ENCODE measurements at places on chromosomes 16 and 17.

- DNase-seq: no peak
Measured at GRCh38 chr16:69820926-69821541, 58.9 kb downstream of the WWP2 start.

GRCh38 chr17:63151941-63152523 is 186.0 kb downstream of the TANC2 start:
- no peak for DNase-seq

- DNase-seq: no peak
Measured at GRCh38 chr17:12489325-12489724, 176.4 kb upstream of the MYOCD start.

- DNase-seq: no peak
Measured at GRCh38 chr17:10081571-10082169, 116.7 kb downstream of the GAS7 start.

- no peak for DNase-seq
Measured at GRCh38 chr16:85252461-85252860, 140.2 kb upstream of the CIBAR2 start.

DNA sequence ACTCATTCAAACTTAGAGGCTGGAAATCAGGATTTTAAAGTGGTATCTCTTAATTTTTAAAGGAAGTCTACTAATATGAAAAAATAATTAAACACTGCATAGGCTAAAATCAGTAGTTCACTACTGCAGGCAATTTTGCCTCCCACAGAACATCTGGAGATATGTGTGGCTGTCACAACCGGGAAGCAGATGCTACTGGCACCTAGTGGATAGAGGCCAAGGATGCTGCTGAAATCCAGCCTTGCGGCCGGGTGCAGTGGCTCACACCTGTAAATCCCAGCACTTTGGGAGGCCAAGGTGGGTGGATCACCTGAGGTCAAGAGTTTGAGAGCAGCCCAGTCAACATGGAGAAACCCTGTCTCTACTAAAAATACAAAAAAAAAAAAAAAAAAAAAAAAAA is 473.9 kb downstream of the XYLT1 start:
- DNase-seq: no peak

- DNase-seq: no peak
Measured at GRCh38 chr16:51161440-51162195, 10.5 kb upstream of the SALL1 start.

DNA sequence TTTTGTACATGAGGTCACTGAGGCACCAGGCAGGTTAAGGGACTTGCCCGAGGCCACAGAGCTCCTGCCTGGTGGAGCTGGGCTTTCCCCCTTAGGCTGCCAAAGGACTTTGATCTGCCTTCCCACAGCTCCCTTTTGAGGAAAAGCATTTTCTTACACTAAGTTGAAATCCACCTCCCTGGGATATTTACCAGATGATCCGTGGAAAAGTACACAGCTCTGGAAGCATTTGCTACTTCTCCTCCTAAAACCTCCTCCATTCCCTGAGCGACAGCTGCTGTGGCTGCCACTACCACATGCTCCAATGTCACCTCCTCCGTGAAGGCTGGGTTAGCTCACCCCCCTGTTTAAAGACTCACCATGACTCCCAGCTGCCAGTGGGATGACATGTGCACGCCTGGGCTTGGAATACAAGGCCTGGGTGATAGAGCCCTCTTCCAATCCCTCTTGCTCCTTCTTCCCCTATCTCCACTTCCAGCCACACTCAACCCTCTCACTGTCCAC is 1.2 kb upstream of the MPRIP start:
- no peak for DNase-seq

DNA sequence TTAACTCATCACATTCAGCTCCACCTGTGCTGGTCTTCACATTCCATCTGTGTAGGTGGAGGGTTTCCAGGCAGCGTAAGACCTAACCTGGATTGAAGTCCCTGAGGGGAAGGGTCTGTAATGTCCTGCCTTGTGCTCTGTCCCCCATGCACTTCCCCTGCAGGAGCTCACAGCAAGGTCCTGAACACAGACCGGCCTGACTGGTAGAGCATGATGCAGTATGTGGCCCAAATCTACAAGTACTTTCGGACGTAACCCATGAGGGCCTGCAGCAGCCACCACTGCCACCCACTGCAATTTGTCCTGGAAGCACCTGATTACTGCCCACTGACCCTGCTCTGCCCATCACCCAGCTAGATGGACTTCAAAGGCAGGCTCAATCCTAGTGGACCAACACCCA is 36.6 kb upstream of the ADORA2B start:
- no peak for DNase-seq

GRCh38 chr16:1341495-1342420 is 8.3 kb downstream of the BAIAP3 start:
- no peak for DNase-seq

DNA sequence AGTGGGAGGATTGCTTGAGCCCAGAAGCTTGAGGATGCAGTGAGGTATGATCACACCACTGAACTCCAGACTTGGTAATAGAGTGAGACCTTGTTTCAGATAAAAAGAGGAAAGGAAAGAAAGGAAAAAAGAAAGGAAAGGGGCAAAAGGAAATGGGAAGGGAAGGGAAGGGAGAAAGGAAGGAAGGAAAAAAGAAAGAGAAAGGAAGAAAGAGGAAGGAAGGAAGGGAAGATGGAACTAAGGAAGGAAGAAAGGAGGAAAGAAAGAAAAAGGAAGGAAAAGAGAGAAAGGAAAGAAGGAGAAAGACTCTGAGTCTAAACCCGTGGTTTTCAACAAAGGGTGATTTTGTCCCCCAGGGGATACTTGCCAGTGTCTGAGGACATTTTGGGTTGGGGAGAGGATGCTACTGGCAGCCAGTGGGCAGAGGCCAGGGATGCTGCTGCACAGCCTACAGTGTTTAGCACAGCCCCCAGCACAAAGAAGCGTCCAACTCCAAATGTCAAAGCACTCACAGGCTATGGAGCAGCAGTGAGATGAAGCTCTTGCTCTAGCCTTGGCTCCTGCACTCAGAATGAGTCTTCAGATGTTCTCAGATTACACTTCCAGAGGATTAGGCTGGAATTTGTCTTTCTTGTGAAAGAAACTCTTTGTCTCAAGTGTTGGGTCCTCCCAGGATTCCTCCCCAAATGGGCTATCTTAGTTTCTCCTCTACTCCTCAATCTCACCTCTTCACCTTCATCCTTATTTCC is 64.2 kb downstream of the BMERB1 start:
- DNase-seq: no peak

DNA sequence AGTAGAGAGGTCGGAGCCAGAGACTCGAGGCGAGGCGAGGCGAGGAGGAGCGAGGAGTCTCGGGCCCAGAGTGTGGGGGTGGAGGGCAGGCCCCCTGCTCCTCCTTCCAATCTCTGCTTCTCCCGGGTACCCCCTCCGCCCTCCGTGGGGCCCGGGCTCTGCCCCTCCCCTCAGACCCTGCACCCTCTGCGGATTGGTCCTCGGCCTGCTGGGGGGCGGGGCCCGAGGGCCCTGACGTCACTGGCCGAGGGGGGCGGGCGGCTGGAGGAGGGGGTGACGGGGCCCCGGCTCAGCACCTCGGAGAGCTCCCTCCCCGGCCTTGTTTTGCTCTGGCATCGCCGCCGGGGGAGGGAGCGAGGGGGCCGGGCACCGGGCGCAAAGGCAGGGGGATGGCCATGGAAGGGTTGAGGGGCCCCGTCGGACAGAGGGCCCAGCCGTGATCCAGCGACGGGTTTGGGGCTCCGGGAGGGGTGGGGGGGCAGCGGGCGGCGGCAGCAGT is at the start of gene RUNDC3A:
Gene RUNDC3A (plus strand): TSS at position 282 of the 499 bp plus-strand sequence. CDS start 232 bp downstream, outside the sequence.
- no peak for DNase-seq

GRCh38 chr16:21208446-21209230 is 2.7 kb downstream of the ZP2 start:
- DNase-seq: no peak

DNA sequence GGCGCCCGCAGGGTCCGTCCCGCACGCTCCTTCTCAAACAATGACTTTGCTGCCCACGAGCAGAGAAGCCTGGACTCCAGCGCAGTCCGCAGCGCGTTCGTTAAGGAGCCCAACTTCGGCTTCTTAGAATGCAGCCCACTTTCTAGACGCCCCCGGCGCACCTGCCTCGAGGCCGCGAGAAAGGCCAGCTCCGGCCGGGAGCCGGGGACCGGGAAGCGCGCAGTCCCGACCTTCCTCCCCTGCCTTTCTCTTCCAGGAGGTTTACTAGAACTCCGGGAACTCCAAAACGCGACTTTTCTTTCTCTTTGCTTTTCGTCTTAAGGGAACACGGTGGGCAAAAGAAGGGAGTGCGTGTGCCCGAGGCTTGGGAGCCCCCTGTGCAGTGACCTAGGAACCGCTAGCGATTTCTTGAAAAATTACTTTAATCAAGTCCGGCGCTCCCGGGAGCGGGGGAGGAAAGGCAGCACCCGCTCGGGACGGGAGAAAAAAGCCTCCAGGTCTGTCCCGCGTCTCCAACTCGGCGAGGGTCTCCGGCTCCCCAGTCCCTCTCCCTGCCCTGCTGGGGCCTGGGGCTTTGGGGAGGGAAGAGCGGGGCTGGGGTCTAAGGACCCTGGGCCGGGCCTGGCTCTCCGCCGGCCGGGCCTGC is 2.6 kb downstream of the HNF1B start:
- no peak for DNase-seq

DNA sequence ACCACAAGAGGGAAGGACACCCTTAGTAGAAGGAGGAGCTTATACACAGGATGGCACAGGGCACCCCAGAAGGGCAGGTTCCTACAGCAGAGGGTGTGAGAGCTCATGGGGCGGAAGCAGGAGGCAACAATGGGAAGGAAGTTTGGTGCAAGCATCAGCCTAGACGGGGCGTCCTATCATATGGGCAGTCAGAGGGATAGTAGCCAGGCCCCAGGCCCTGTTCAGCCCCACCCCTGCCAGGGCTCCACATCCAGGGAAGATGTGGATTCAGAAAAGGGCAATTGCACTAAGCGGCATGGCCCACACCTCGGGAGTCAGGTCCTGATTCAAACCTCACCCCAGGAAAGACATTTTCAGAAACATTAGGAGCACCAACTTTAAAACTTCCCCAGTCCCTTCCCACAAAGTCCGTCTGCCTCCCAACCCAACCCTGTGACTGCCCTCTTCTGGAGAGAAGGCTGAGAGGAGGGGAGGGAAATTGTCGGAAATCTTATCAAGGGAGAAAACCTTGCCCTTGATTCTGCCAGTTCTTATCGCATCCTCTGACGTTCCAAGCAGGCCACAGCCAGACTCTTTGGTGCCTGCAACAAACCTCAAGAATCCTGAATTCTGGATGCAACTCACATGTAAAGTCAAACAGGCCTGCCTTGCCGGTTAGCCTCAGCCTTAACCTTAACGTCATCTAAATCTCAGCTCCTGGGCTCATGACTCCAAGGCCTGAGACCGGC is 198.8 kb upstream of the CDH5 start:
- peak; percentile 27 for DNase-seq

GRCh38 chr16:22318690-22319358 is 21.6 kb downstream of the POLR3E start:
- DNase-seq: no peak

- no peak for DNase-seq
Measured at GRCh38 chr17:8290043-8290442, 1.6 kb downstream of the RANGRF start.

GRCh38 chr16:88045820-88046303 is 94.6 kb downstream of the BANP start:
- no peak for DNase-seq

GRCh38 chr16:61500851-61501250 is 535.4 kb downstream of the CDH8 start:
- no peak for DNase-seq

- DNase-seq: no peak
Measured at GRCh38 chr17:33234930-33235685, 58.0 kb downstream of the ASIC2 start.

DNA sequence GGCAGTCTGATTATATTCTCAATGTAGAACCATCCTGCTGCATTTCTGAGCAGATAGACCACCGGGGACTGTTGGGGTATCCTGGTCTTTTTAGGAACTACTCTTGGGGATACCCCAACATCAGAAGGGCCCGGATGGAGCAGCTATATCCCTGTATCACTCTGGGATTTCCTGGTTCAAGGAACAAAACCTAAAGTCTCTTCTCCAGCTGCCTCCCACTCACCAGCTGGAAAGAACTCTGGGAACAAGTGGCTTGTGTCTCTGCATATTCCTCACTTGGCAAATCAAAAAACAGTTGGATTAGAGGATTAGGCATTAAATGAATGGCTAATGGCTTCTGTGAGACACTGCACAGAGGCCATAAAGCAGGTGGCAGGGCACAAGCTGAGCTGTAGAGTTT is 62.3 kb upstream of the HS3ST2 start:
- DNase-seq: no peak

DNA sequence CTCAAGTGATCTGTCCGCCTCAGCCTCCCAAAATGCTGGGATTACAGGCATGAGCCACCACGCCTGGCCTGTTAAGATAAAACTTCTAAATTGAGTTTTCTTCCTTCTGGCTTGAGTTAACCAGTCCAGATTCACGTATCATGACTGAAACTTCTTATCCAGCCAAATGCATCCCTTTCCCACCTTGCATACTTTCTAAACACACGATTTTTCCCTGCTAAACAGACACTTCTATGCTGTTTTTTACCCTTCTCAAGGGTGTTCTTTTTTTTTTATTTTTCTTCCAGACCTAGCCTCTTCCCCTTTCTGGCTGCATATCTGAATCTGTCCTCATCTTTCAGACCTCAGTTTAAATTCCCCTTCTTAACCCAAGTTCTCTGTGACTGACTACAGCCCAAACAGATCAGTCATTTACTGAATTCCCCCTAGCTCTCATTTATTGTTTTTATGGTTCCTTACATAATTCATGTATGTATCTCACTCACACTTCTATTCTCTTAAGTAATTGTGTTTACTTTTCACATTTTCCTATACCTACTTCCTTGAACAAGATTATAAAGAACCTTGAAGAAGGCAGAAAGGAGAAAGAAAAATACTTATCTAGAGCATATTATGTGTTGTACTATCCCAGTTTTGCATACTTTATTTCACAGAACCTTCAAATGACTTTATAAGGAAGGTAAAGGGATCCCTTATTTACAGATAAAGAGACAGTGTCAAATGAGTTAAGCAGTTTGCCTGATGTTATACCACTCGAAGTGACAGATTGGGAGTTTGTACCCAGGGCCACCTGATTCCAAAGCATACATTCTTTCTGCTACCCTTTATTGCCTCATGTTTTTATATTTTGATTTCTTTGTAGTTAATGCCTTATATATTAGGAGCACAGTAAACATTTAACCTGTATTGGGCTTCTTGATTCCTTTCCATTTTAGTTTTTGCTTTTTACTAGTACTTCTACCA is 5.2 kb downstream of the EVI2B start:
- DNase-seq: no peak

DNA sequence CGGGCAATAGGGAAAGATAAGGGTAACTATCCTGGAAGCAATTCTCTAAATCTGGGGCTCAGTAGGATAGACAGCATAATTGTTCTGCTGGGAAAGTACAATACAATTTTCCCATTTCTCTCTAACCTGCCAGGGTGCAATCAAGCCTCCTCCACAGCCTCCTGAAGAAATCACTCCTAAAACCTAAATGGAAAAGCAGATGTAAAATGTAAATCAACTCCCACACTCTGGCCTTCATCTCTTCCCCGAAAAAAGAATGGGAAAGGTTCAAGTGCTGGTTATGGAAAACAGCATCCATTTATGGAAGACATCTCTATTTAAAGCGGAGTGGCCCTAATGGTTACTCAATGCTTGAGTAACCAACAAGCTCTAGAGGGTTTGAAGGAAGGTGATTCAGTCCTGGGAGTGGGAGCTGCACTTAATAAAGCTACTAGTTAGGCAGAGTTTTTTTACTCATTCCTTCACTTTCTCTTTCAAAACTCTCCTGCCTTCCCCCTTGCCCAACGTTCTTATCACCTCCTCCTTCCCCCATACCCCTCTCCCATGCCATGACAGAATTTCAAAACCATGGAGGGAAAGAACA is 5.1 kb downstream of the MMD start:
- DNase-seq: no peak

Data from iPS DF 6.9 (cell line).